ENCODE measurements at places on chromosomes 1 and 21.

- no peak for DNase-seq
These were observed 144.5 kb upstream of the DNAH14 start for GRCh38 chr1:224785040-224785328.

DNA sequence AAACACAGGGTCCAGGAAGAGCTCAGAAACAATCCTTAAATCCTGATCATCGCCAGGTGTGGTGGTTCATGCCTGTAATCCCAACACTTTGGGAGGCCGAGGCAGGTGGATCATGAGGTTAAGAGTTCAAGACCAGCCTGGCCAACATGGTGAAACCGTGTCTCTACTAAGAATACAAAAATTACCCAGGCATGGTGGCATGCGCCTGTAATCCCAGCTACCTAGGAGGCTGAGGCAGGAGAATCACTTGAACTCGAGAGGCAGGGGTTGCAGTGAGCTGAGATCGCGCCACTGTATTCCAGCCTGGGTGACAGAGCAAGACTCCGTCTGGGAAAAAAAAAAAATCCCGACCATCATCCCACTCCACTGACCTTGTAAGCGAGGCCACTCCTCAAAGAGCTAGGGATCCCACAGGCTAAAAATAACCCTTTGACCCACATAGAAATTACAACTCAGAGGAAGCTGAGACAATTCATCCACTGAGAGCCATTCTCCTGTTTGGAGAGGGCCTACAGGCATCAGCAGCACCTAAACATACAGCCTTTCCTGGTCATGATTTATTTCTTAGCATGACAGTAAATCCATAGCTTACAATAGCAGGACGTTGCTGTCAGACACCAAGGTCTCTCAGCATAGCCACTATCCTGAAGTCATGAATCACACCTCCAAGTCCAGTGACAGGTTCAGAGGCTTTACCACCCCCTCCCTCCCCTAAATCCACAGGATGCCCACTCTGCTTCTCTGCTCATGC lies 66.7 kb downstream of the TGFBR3 start:
- DNase-seq, result no peak

DNA sequence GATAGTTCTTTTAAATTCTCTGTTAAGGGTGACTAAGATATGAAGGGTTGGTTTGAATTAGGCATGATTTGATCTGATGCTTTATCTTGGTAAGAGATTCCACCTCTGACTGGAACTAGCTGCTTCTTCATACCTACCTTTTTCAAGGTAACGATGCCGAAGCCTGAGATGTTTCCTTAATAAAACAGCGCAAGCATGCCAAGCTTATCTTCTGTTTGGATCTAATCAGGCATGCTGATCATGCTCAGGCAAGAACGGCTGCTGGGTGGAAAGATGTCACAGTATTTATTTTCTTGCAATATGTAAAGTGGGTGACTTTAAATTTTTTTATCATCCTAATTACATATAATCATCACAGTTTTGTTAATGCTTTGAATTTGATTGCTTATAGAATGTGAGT lies 148.7 kb downstream of the ADGRL2 start:
- no peak for DNase-seq

DNA sequence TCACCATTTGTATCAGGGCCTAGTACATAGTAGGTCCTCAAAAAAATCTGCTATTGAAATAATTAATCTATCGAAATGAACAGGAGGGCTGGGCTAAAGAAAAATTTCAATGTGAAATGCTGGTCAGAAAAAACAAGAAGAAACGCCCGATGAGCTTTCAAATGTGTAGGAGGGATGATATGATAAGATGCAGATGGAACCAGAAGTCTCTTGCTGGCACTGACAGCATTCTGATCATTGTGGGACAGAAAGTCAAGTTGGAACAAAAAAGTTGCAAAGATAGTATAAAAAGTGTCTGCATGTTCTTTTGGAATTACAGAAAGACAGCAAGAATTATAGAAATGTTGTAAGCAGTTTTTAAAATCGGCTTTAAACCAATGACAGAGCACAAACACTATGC lies 11.1 kb downstream of the G0S2 start:
- no peak for DNase-seq

GRCh38 chr21:41460578-41461527 lies 34.8 kb downstream of the MX1 start:
- DNase-seq, result peak; percentile 52

DNA sequence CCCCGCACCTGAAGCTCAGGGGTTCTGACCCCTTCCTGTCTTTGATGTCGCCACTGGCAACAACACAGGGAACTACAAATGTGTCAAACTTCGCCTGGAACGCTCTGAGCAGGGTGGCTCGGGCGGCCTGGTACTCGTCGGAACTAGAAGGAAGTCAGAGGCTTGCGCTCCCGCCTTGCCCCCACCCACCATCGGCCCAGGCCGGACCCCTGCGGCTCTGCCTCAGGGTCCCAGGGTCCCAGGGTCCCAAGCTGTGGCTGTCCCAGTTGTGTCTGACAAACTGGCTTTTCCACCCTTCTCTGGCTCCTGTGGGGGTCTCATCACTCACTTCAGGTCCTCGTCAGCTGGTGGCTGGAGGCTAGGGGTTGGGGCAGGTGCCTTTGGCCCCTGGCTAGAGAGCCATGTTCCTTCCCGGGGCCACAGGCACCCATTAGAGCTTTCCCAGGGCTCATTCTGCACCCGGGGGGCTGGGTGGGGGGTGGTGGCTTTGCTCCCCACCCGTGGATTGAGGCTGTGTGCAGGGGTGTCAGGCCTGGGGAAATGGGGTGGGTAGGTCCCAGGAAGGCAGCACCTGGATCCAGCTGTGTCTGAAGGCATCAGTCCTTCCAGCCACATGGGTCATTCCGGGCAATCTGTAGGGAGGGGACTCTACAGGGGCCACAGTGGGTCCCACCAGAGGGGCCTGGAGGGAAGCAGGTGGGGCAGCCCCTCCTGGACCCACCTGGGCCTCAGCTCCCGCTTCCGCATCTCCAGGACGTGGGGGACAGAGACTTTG lies 8.0 kb upstream of the TMEM52 start:
- no peak for DNase-seq

- no peak for DNase-seq
These were observed 96.1 kb downstream of the TRABD2B start for GRCh38 chr1:47901001-47901575.

DNA sequence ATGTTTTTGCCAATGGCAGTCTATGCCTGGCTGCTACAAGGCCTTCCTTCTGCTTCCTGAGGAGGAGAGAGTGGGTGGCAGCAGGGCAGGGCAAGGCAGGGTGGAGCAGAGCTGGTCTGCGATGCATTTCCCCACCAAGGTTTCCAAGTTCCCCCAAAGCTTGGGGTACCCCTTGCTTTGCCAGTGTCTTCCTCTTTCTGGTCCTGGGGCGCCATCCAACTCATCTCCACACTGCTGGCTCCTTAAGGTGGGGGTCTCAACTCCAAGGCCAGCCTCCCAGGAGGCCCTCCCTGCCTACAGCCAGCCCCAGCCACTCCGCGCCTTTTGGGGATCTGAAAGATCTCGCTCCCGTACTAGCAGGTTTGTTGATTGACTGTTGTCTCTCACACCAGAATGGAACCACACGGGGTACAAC lies 3.9 kb upstream of the SKI start:
- DNase-seq, result no peak

DNA sequence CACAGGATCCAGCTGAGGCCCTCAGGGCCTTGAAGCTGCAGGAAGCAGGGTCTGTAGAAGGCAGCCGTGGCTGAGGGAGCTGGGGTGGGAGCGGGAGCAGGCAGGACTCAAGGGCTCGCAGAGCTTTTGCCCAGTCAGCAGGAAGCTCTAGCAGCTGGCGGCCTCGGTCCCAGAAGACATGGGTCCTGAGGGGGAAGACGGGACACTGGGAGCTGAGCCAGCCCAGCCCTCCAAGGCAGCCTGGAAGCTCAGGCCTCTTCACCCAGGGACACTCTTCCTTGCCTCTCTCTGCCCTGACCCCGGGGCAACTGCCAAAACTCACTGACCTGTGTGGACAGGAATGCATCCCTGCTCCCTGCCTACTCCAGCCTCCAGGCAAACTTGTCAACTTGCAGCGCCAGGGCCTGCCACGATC lies 8.9 kb downstream of the ADGRB2 start:
- no peak for DNase-seq

- DNase-seq, result no peak
These were observed 7.4 kb upstream of the ATP2B4 start for GRCh38 chr1:203619091-203619780.

DNA sequence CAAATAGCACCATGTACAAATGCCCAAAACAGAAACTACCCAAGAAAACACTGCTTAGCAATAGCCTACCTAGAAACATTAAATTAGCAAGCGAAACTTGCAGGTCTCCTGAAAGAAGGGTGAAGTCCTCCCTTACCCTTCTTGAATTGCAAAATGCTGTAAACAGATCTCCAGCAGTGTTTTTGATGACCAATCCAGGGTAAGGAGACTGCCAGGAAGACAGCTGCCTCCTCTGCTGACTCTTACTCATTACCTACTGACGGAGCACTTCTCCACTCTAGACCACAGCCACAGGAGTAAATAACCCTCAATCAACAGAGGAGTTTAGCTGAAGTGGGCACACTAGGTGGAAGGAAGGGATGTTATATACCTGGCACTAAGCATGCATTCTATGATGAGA lies 32.2 kb upstream of the GADD45A start:
- DNase-seq, result peak; percentile 97

GRCh38 chr1:146035048-146035423 lies 13.5 kb upstream of the HJV start:
- DNase-seq, result no peak

- no peak for DNase-seq
These were observed 252.2 kb downstream of the SMYD3 start for GRCh38 chr1:246254854-246255253.

DNA sequence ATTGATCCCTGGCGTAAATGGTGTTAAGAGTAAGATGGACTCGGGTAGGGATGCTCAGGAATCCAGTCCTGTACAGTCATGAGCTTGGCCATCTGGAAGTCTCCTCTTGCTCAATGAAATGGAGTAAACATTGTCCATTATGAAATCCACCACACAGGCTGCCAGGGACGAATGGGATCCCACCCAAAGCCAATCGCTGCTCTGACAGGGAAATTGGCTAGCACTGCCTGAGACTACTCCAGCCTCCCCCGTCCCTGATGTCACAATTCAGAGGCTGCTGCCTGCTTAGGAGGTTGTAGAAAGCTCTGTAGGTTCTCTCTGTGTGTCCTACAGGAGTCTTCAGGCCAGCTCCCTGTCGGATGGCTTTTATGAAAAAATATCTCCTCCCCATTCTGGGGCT lies at the start of gene HSD11B1:
TSS of gene HSD11B1 (plus strand) at position 263 of the 400 bp plus-strand sequence. CDS start at position 360, 97 bp downstream.
- DNase-seq, result no peak

- peak; percentile 23 for DNase-seq
These were observed 248.8 kb upstream of the FOXD3 start for GRCh38 chr1:63073309-63074306.

DNA sequence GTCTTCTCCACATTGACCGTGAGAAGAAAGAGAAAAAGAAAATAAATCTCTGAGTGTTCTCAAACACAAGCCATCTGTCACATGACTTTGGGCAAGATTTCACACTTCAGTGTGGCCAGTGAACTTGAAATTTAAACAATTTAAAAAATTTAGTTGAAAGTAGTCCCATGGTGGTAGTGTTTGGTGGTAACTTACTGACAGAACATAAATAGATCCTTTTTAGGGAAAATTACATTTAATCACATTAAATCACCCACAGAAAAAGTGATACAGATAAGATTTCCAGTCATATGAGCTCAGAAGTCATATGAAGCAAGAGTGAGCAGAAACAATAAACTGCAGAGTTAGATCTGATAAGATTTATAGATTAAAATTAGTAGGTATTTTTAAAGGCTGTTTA lies 31.9 kb upstream of the SGIP1 start:
- DNase-seq, result peak; percentile 17

DNA sequence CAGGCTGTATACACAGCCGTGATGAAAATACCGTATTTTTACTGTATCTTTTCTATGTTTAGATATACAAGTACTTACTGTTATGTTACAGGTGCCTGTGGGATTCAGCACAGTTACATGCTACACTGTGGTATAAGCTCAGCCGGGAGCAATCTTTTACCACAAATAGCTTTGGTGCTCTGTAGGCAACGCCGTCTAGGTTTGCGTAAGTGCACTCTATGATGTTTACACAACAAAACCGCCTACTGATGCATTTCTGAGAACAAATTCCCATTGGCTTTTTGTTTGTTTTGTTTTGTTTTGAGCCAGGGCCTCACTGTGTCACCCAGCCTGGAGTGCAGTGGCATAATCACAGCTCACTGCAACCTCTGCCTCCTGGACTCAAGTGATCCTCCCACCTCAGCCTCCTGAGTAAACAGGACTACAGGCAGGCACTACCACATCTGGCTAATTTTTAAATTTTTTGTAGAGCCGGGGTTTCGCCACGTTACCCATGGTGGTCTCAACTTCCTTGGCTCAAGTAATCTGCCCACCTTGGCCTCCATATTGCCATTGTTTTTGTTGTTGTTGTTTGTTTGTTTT lies 81.0 kb downstream of the SCCPDH start:
- DNase-seq, result no peak

- DNase-seq, result peak; percentile 37
These were observed 982 bp upstream of the TRIM17 start for GRCh38 chr1:228417483-228418203.

- DNase-seq, result peak; percentile 97
These were observed 15.5 kb upstream of the CITED4 start for GRCh38 chr1:40877698-40878097.

DNA sequence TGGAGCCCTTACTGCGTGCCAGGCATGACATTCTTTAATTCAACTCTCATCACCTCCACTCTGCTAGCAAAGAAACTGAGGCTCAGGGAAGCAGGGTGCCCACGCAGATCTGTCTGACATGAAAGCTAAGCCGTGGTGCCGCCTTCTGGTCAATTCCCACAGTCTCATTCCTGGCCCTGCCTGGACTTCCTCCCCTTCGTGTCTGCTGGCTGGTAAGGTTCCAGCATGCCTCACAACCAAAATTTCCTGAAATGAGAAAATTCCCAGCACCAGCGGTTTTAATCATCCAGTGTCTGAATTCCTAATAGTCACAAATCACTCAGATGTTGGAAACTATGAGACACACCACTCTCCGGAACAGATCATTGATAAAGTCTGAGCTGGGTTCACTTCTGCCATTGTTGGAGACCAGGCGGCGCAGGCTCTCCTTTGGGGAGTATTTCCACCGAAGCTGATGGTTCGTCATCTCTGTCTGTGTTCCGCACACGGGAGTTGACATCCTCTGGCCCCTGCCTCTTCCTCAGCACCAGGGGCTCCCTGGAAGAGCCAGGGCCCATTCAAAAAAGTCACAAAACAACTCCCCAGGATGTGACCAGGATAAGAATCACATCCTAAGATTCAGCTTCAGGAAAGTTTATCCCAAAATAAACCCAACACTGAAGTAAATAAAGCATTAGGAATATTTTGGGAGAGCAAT lies 167.7 kb downstream of the PLPP3 start:
- DNase-seq, result no peak

- no peak for DNase-seq
These were observed 171.4 kb downstream of the KIF26B start for GRCh38 chr1:245325922-245326795.

- DNase-seq, result no peak
These were observed 10.9 kb downstream of the LRP8 start for GRCh38 chr1:53316766-53317581.

DNA sequence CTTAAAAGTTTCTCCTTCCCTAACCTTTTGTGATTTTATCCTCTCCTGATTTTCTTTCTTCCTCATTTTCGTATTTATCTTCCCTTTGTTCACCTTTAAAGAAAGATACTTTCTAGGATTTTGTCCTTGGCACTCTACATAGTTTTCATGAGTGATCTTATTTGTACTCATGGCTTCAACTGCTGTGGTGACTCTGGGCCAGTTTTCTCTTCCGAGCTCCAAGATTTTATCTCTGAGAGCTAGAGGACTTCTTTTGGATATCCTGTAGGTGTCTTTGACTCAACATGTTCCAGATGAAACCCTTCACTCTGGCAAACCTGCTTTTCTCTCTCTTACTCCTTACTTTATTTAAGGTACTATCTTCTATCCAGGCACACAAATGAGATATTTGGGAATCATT lies 53.7 kb upstream of the MACF1 start:
- DNase-seq, result no peak
